ENCODE measurements at places on chromosomes 4 and X. TPM values are rescaled to one million over a fixed set of nuclear protein-coding genes. Genes with fewer than 3 reads are reported as not detected.

DNA sequence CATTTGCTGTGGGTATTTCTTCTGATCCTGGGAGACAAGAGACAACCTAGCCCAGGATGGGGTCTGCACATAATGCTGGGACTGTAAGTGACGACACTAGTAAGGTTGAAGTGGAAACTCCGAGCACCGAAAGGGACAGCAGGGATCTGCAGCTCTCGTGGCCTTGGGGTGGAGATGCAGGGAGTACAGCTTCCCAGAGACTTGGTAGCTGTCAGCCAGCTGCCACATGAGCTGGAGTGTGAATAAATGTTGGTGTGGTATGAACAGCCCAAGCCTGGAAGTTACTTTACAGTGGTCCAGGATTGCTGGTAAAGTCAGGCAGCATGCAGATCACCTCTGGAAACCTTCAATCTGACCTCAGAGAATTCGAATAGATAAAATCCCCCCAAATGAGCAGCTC lies 97.6 kb downstream of the FAM193A start:
- DNase-seq, result no peak

DNA sequence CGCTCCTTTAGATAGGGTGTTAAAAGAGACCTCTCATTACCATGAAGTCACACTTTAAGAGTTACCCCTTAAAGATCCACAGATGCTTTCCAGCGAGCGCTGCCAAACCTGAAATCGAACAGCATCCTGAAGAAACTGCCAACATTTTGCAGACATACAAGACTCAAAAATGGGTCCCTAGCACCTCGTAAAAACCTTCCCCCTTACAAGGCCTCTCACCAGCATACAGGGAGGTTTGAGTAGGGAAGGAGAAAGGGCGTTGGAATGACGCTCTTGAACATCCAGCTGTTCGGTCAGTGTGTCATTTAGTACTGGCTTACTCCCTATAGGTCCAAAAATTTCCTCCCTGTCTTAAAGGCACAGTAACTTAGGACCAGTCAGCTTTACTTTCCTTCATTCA lies 45.3 kb upstream of the PGRMC1 start:
- DNase-seq, result no peak

DNA sequence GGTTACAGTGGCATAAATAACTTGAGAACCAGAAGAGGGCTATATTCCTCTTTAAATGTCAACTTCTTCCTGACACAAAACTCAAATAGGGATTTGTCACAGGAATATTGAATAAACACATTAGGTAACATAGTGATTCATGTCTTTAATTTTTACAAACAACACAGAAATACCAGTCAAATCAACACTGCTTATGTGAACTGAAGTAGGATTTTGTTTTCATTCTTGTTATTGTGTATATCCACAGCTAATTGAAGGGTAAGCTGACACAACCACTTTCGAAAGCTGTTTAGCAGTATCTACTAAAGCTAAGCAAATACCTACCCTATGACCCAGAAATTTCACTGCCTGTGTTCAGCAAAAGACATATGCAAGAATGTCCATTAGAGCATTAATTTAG lies 120.4 kb upstream of the EOLA2 start:
- DNase-seq, result no peak

DNA sequence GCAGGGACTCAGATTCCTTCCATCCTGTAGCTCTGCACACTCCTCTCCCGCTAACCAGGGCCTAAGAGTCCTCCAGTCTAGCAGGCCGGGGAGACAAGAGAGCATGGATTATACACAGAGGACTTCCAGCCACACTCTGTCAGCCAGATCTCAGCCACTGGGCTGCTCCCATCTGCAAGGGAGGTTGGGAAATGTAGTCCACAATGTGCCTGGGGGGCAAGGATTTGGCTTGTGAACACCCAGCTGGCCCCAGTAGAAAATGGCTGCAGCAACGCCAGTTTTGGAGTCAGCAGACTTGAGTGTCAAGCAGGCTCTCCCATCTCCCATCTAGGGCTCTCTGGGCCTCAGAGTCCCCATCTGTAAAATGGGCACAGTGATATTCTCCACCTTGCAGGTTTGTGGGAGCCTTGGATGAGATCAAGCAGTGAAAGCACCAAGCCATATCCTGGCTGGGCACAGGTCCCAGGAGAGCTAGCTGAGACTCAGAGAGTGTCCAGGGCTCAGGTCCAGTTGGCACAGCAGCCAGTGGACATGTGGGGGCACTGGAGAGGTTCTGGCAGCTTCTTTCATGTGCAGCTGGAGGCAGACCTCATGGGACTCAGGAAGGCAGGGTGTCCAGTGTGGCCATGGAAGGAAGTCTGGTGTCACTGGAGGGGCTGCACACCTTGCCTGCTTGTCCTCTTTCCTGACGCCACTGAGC lies 14.6 kb downstream of the PSAPL1 start:
- DNase-seq, result no peak

- no peak for DNase-seq
Observed at GRCh38 chr4:96497621-96498020, 657.7 kb downstream of the PDHA2 start.

GRCh38 chrX:132954323-132954722 lies 4.1 kb downstream of the HS6ST2 start:
- no peak for DNase-seq

DNA sequence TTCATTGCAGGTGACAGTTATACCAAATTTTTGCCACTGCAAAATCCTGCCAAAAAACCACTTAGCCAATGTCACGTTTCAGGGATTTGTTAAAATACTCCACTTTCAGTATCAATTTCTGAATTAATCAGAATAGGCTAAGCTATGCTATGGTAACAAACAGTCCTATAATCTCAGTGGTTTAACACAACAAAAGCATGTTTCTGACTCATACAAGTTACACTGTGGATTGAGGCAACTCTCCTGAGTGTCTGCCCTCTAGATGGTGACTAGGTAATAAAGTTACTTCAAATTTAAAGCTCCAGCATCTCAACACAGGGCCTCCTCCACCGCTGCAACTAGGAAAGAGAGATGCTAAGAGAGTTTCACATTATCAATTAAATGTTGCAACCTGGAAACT lies 23.0 kb upstream of the RADX start:
- no peak for DNase-seq

GRCh38 chrX:124462931-124463330 lies 116.6 kb downstream of the SH2D1A start:
- no peak for DNase-seq

- DNase-seq, result no peak
Observed at GRCh38 chr4:7169134-7169533, 23.2 kb upstream of the SORCS2 start.

- DNase-seq, result peak; percentile 1
Observed at GRCh38 chr4:187175197-187175596, 451.5 kb upstream of the FAT1 start.

GRCh38 chrX:18065956-18066355 lies 154.7 kb downstream of the BEND2 start:
- no peak for DNase-seq

- DNase-seq, result no peak
Observed at GRCh38 chrX:48787505-48788443, 1.4 kb downstream of the GATA1 start.

DNA sequence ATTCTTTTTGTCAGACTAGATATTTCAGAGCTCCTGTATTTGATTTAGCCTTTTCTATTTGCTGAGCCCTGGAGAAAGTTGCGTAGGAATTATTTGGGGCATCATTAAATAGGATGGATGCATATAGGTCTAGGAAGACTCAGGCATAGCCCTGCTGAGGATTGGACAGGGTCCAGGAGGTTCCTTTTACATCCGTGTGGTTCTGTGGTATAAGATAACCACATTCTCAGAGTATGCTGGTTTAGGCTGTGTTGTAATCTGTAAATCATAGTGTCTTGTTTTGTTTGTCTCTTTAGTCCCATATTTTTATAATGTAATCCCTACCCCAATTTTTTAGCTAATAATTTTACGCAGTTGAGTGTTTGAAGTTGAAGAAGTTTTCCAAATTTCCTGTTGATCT lies 513.7 kb downstream of the RPA4 start:
- DNase-seq, result peak; percentile 31

DNA sequence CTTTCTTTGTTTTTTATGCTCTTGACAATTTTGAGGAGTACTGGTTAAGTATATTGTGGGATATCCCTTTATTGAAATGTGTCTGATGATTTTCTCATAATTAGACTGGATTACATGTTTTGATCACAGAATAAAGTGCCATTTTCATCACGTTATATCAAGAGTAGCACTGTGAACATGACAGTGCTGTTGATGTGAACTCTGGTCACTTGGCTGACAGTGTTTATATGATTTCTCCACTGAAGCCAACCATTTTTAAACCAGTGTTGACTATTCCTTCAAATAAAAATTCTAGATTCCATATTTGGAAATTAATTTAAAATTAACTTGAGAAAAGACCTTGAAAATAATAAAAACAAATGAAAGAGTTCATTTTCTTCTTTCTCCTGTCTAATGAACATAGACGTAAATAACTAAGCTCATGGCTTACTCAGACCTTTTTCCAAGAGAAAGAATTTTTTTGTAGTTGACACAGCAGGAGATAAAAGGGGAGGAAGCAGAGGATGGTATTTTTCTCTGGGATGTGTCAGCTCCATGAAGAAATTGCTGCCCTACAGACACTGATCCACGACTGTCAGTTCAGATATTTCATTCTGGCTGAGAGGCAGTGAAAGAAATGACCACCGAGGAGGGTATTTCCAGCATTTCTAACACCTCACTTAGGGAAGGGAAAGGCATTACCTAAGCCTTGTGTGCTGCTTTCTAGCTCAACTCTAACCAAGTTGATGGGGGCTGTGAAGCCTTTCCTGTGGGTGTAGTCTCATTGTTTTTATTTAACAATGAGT lies 150.9 kb upstream of the ANK2 start:
- DNase-seq, result peak; percentile 62

- no peak for DNase-seq
Observed at GRCh38 chr4:79385641-79386040, 22.4 kb downstream of the GK2 start.

- no peak for DNase-seq
Observed at GRCh38 chr4:141131723-141132071, 1.6 kb downstream of the RNF150 start.

DNA sequence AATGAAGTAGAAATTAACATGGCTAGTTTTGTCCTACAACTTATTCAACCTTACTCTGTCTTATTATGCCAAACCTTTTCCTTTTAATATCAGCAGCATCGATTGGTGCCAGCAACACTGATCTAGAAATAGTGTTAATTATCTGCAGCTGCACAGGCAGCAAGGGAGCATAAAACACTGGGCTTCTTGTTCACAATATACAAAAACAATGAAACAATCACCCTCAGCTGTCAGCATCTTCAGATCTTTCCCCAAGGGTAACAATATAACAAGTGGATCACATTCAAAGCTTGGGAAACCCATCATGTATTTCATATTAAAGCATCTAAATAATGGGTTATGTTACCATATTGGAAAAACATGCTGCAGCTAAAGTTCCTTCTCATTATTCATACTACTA lies 238.1 kb downstream of the SPOCK3 start:
- no peak for DNase-seq

- DNase-seq, result no peak
Observed at GRCh38 chr4:600166-600565, 24.1 kb upstream of the TMEM271 start.

- DNase-seq, result peak; percentile 31
Observed at GRCh38 chr4:11446155-11446811, 17.6 kb upstream of the HS3ST1 start.

DNA sequence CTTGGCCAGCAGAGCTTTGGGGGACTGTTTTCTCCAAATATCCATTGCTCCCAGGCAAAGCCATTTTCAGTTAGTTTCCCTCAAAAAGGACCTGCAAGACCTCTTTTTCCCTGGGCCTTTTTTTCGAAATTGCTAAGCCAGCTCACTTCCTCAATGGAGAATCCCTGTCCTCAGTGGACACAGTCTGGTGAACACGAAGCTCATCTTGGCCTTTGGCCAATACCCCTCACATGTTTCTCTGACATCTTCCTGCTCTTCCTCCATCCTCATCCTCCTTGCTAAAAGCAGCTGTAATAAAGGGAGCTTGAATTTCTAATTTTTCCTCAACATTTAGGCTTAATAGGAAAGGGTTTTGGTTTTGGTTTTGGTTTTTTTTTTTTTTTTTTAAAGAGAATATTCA lies 17.6 kb upstream of the PRPS1 start:
- DNase-seq, result no peak

- DNase-seq, result peak; percentile 67
Observed at GRCh38 chrX:121958886-121959285, 911.5 kb downstream of the GLUD2 start.

DNA sequence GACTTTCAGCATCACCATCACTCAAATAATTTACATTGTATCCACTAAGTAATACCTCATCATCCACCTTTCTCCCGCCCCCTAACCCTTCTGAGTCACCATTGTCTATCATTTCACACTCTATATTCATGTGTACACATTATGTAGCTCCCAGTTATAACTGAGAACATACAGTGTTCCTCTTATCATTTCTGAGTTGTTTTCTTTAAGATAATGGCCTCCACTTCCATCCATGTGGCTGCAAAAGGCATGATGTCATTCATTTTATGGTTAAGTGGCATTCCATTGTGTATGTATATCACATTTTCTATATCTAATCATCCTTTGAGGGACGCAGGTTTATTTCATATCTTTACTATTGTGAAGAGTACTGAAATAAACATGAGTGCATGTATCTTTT lies 14.6 kb upstream of the NDST4 start:
- no peak for DNase-seq

DNA sequence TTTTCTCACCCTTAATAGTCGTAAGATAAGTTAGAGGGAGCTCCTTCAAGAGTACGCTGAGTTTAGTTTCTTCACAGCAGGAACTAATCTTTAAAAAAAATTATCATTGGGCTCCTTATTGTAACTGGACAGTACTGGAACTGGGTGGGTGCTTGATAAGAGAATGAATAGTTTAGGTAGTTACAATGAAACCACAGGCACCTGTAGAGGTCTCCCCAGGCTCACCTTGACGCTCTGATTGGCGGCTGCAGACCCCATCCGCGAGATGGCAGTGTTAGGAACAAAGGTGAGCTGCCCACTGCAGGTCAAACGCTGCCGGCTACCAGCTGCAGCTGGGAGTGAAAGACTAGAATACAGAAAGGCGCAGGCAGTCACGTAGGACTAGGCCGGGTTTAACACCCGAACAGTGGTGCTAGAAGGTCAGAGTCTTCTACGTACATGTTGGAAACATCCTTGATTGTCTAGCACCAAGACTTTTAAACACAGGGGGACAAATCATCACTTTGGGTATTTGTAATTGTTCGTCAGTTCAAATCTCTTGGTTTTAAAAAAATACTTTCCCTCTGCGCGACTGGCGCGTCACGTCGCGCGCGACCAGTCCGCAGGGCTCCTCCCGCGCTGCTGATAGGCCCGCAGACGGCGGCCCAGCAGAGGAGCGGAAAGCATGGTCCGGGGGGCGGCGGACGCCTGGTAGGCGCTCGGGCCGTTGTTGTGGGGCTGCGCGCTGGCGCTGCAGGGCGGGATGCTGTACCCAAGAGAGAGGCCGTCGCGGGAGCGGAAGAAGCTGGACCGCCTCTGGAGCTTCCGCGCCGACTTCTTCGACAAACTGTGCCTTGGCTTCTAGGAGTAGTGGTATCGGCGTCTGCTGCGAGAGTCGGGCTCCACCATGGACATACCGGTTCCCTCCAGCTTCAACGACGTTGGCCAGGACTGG lies 45.6 kb downstream of the SMARCA5 start:
- DNase-seq, result peak; percentile 10

Gene ZAR1
- not detected for total RNA-seq

Gene RLIM
- 37.7 TPM for total RNA-seq

Gene PDCL2
- total RNA-seq, result not detected

Gene CCKAR
- total RNA-seq, result not detected

Gene BEX1
- 112 TPM for total RNA-seq

Gene ZNF157
- not detected for total RNA-seq

Gene CCDC149
- 1.0 TPM for total RNA-seq

Gene PAGE1
- total RNA-seq, result 12.3 TPM

All from HT1080 (cell line).